Heart left ventricle (tissue), 16 donors: ENCODE measurements at places on chromosomes 5 and 9. TPM values are rescaled to one million over a fixed set of nuclear protein-coding genes. Genes with fewer than 3 reads are reported as not detected.

The GRHPR gene
- total RNA-seq, result 100 TPM

DNA sequence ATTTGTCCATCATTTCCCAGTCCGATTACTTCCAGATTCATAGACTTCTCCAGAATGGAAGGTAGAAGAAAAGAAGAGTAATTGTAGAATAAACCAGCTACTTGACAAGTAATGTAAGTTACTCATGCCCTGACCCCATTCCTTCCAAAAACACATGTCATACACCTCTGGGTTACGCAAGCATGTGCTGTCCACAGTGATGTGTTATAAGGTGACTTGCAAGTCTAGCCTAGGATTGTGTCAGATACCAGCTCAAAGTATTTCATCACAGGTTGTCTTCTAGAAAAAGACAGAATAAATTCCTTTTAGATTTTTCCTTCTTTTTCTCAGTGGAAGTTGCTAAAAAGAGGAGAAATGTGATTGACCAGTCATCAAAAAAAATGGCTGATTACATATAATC, 8.0 kb upstream of the TLR4 start:
- DNase-seq, result no peak

DNA sequence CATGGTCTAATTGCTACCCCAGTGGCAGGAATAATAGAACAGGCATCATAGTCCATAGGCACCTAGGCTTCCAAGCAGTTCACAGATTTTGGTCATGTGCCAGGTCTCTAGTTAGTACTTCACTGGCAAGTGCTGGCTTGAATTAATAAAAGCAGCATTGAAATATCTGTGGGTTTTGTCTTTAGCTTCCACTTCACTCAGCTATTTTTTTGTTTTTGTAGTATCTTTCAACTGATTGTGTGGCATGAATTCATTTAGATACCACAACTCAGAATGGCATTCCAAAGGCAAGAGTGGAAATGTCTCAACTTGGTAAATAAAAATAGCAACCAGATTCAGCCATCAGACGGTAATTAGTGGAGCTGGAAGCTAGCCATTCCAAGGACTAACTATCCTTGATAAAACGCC, 27.9 kb upstream of the ITGA2 start:
- DNase-seq, result no peak

The ADAMTS16 gene
- total RNA-seq, result 0.16 TPM

DNA sequence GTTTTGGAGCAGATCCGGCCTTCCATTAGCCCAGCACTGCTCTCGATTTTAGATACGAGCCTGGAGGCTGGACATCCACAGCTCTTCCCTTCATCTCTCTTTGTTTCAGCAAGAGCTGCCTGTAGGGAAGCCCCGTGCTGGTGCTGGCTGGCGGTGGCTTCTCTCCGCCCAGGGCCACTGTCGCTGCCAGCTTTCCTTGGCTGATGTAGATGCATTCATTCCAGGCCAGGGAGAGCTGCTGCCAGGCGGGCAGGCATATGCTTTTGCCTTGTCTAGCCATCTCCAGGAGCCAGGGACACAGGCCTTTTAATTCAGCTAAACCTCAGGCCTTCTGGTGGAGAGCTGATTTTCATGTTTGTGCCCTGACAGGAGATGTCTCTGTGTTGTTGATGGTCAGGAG, 409.3 kb upstream of the CLINT1 start:
- DNase-seq, result no peak

The JAKMIP2 gene
- total RNA-seq, result 0.25 TPM

DNA sequence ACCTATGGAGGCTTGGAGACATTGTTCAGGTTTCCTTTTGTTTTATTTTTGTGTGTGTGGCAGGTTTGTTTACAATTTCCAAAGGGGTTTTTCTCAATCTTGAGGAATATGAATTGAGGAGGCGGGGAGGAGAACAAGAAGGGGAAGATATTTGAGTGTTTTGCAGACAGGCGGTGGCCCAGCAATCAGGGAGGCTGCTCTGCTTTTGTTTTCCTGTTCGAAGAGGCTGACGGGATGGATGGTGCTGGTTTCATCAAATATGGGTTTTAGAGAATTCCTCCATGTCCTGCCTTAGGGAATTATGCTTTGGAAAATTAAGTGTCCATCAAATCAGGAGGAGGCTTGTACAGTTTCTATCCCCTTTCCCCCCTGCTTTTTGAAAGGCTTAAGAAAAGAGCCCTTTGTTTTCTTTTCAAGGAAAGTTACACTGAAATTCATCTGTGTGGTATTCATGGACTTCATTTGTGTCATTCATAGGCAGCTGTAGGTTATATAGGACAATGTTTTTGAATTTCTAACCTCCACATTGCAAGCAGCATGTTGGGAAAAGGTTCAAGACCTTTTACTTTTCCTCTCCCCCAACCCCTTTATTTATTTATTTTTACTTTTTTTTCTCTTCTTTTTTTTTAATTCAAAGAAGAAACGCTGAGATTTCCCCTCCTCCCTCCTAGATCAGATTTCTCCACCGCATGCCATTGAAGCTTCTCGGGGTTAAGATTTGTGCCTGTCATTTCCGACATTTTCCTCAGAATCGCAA, 107.4 kb downstream of the ZNF462 start:
- DNase-seq, result no peak

GRCh38 chr5:140174465-140175366, at the start of gene CYSTM1:
TSS of gene CYSTM1 (plus strand) at chr5:140175188. CDS start at chr5:140194466, 19,278 bp downstream.
- DNase-seq, result peak; percentile 97

GRCh38 chr9:37899041-37899440, 4.9 kb downstream of the SLC25A51 start:
- no peak for DNase-seq

The KCNV2 gene
- not detected for total RNA-seq

The FNIP1 gene
- 28.2 TPM for total RNA-seq

GRCh38 chr5:63025679-63026078, 447.1 kb downstream of the LRRC70 start:
- DNase-seq, result no peak
